ENCODE measurements at places on chromosomes 16 and 17.

GRCh38 chr17:80171681-80172080, 1.9 kb downstream of the CARD14 start:
- DNase-seq = no peak

DNA sequence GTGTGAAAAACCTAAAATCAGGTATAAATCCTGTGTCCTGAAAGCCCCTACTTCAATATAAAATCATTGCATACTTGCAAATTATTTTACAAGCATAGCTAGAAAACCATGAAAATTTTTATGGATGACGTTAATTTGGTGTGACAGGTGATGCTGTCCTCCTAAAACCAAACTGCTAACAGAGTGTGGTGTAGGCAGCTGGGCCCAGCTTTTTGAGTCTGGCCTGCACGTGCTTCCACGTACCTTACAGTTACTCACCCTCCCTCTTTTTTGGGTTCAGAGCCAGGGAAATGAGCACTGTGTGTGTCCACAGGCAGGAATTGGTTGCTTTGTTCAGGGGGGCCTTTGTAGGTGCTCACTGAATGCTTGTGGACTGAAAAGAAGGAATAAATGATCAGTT, 36.4 kb downstream of the CLEC16A start:
- no peak for DNase-seq

- DNase-seq = no peak
Measured at GRCh38 chr17:12429116-12429515, 236.6 kb upstream of the MYOCD start.

DNA sequence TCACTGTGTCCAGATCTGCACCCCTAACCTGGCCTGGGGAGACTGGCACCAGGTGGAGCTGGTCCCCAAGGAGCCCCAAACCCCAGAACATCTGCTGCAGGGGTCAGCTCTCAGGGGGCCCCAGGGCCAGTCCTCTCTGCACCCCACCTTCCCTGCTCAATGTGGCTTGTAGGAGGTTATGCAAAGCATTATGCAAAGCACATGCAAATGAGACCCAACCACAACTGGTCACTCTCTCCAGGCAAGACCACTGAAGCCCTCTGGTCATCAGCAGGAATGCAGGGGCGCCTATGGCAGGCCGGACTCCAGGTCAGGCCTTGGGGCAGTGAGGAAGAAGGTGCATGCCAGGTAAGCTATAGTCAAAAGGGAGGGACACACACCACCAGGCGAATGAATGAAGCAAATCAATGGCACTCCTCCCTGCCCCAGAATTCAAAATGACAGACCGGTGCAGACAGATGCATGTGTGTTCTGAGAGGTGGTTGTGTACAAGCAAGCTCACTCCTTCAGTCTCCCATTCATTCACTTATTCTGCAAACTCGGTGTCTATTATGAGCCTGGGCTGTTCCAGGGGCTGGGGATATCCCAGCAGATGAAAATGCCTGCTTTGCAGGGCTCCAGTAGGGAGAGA, 48.0 kb downstream of the TMEM235 start:
- DNase-seq = no peak

GRCh38 chr17:28527859-28528258, 21.7 kb downstream of the FOXN1 start:
- DNase-seq = no peak

- DNase-seq = no peak
Measured at GRCh38 chr17:16158714-16159113, 56.6 kb downstream of the NCOR1 start.

- no peak for DNase-seq
Measured at GRCh38 chr16:78638371-78638770, 538.9 kb downstream of the WWOX start.

- no peak for DNase-seq
Measured at GRCh38 chr17:31579265-31579664, 187.8 kb downstream of the RAB11FIP4 start.

- no peak for DNase-seq
Measured at GRCh38 chr16:51184702-51185433, 33.8 kb upstream of the SALL1 start.

GRCh38 chr17:28623696-28624095, 9.7 kb upstream of the RSKR start:
- no peak for DNase-seq

DNA sequence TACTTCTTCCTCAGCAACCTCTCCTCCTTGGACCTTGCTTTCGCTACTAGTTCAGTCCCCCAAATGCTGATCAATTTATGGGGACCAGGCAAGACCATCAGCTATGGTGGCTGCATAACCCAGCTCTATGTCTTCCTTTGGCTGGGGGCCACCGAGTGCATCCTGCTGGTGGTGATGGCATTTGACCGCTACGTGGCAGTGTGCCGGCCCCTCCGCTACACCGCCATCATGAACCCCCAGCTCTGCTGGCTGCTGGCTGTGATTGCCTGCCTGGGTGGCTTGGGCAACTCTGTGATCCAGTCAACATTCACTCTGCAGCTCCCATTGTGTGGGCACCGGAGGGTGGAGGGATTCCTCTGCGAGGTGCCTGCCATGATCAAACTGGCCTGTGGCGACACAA, 429 bp downstream of the OR2C1 start:
- DNase-seq = no peak

DNA sequence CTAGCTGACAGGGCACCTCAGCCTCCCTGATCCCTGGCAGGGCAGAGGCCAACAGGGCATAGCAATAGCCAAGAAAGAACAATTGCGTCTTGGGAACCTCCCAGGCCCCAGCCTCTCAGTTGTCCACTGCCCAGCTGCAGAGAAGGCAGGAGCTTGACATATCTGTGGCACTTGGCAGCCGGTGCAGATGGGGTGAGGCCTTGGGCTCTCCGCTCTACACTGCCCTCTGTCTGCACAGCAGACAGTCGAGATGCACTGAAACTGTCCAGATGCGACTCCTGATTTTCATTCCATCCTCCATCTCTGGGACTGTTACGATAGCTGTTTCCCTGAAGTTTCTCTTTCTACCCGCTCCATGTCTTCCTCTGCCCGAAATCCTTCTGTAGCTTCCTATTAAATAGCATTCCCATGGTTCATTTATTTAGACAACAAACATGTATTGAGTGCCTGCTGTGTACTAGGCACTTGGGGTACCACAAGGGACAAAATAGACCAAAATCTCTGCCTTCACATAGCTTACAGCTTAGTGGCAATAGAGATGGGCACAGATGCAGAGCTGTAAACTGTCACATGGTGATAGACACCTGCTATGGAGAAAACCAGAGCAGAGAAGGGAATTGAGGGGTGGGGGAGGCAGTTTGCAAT, 3.3 kb downstream of the POLR3E start:
- no peak for DNase-seq

DNA sequence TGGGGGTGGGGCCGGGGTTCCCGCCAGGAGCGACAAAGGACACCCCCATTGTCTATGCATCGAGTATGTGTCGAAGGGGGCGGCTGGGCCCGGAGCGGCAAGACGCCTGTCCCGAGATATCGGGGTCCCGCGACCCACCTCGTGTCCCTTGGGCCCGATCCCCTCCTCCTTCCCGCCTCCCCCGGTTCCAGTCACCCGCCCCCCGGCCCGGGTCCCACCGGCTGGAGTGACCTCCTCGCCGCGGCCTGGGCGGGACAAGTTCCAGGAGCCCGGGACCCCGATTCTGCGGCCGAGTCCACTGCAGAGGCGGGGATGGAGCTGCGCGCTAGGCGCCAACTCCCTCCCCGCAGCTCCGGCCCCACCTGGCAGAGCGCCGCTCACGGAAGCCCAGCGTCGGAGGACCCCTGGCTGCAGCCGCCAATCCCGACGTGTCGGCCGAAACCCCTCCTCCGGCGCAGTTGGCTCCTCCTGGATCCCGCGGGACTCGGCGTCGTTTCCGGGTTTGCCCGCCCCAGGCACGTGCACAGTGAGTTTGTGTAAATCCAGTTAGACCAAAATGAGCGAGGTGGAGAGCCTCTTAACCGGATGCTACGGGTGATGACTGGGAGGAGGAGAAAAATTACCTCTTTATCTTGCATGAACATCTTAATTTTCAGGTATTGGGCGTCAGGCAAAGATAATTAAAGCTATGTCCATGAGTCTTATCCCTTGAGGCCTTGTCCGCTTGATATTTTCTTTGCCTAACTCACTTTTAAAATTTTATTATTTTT, at the start of gene NMRAL1:
TSS of gene NMRAL1 (minus strand) at position 434 of the 770 bp plus-strand sequence. CDS start 493 bp downstream, outside the sequence.
- peak; percentile 82 for DNase-seq

All from activated gamma-delta T cell treated with Interleukin-2 at 50 U/mL for 16 hours (primary cell).